ENCODE measurements at places on chromosomes 3 and 15. TPM values are rescaled to one million over a fixed set of nuclear protein-coding genes. Genes with fewer than 3 reads are reported as not detected.

GRCh38 chr15:90845201-90845949 is 23.0 kb upstream of the FURIN start:
- H3K4me3 ChIP-seq = no peak overlapping the region
- no peaks in the 10 kb centered on the region for H3K36me3 ChIP-seq
- H3K27ac ChIP-seq = peak overlapping the region; percentile 61
- DNase-seq = peak; percentile 84

DNA sequence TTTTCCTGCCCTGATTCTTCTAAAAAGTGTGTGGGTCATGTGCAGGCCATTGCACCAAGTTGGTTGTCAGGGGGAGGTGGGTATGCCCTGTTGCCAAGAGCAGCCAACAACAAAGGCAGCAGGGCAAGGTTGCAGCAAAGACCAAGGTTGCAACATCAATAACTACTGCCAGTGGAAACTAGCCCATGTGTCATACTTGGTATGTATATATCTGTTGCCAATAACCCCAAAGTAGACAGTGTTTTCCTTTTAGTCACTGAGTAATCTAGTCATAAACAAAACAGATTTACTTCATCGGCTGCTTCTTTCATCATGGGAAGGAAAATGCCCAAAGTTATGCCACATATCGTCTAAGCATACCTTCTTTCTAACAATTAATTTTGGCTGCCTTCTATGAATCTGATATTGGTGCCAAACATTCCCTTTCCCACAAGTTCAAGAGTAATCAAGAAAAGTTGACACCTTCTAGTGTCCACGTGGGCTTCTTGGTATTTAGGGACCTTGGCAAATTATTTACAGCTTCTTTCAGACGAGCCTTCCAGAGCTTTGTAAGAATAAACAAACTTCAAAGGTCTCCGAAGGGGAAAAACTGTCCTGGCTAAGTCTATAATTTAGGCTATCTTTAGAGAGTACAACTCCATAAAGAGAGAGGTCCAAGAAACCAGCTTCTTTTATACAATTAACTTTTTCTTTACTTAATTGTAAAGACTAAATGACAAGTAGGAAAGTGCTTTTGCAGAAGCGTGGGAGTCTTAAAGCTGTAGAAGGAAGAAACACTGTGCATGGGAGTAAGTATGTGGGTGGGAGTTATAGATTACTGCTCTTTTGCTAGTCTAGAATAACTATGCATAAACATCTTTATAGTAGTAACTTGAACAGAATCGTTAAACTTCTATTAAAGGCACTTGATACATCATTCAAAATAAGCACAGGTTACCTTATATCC is 10.0 kb upstream of the MBNL1 start:
- peak overlapping the region; percentile 66 for H3K4me3 ChIP-seq
- H3K36me3 ChIP-seq = peaks cover 20% of the 10 kb centered on the region
- peak; percentile 82 for DNase-seq
- peaks cover 82% of the 10 kb centered on the region for H3K4me1 ChIP-seq

GRCh38 chr3:2543247-2543646 is 444.6 kb downstream of the CNTN4 start:
- H3K4me3 ChIP-seq = no peak overlapping the region
- DNase-seq = no peak
- no peaks in the 10 kb centered on the region for H3K36me3 ChIP-seq

Gene IDH3A
- 110 TPM for total RNA-seq

Gene LMAN1L
- total RNA-seq = not detected

Gene CDHR4
- total RNA-seq = not detected
